ENCODE measurements at places on chromosomes 7 and 10.

- no peak for DNase-seq
Measured at GRCh38 chr10:59073456-59074053, 102.9 kb upstream of the PHYHIPL start.

GRCh38 chr7:55546814-55547213 is 25.5 kb downstream of the VOPP1 start:
- no peak for DNase-seq

DNA sequence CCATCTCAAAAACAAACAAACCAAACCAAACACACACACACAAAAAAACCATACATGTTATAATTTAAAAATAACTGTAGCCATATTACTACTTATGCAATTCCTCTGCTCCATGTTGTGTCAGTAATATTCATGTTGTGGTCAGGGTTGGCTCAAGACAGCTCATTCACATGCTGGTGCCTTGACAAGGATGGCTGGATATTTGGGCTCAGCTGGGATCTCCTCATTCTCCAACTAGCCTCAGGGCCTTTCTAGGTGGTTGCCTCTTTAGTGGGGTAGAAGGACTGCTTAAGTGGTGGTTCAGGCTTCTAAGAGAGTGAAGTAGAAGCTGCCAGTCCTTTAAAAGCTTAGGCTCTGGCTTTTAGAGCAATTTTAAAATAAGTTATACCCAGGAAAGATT is 189.3 kb downstream of the ADRA2A start:
- DNase-seq = no peak

GRCh38 chr7:34928052-34928451 is 109.2 kb downstream of the DPY19L1 start:
- DNase-seq = no peak

DNA sequence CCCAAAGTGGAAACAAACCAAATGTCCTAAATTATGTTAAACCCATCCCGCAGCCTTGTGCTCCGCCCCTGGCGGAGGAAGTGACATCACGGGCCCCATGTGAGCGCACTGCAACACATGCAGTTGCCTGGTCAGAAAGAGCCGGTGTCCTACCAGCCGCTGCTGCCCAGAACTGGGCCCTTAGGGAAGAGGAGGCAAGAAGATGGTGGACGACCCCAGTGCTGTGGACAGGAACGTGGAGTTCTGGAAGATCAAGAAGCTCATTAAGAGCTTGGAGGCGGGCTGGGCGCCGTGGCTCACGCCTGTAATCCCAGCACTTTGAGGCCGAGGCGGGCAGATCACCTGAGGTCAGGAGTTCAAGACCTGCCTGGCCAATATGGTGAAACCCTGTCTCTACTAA is 18.0 kb downstream of the RHEB start:
- no peak for DNase-seq

- DNase-seq = no peak
Measured at GRCh38 chr7:1639532-1640175, 30.4 kb upstream of the ELFN1 start.

GRCh38 chr7:22577470-22578001 is 77.5 kb upstream of the STEAP1B start:
- peak; percentile 97 for DNase-seq

DNA sequence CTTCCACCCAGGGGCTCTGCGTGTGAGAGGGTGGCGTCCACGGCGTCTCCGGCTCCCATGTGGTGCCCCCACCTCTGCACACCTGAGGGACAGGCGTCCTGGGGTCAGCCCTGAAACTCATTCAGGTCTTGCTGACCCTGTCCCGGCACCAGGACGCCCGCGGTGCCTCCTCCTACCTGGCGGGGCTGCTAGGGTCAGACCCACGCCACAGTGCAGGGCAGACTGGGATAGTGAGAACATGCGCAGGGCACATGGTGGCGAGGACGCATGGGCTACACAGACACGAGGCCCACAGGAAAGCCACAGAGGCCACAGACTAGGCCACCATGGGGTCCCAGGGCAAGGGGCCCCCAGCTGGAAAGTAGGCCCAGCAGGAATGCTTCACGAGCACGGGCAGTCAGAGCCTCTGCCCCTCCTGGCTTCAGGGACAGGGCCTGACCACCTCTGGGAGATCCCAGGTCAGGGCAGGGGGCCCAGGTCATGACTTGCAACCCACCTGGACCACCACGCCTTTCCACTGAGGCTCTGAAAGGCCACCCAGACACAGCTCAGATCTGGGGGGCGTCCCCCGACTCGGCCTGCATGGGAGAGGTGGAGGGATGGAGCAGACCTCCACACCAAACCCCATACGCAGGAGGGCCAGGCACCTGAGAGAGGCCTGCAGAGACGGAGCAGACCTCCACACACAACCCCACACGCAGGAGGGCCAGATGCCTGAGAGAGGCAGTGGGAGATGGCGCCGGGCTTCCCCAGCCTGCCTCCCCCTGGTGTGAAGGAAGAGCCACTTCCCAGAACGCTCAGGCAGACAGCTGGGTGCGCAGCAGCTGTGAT is 188.6 kb downstream of the ELFN1 start:
- no peak for DNase-seq

DNA sequence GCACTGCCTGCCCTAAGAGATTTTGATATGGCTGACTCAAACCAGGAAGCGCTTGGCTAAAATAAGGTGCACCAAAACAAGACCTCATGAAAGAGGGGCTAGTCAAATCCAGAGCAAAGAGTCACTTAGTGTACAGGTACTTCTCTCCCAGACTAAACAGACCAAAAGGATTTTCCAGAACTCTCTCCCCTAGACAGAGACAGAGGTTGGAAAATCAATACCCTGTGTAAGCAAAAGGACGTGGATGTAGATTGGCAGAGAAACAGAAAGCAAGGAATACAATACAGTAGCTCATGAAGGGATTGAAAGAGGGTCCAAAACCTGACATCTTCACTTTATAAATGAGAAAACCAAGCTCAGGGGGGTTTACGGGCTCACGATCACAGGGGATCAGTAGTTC is 83.0 kb upstream of the LRRTM3 start:
- DNase-seq = no peak

- DNase-seq = no peak
Measured at GRCh38 chr7:98157761-98158160, 51.1 kb downstream of the LMTK2 start.

- no peak for DNase-seq
Measured at GRCh38 chr7:55534262-55534915, 37.9 kb downstream of the VOPP1 start.

DNA sequence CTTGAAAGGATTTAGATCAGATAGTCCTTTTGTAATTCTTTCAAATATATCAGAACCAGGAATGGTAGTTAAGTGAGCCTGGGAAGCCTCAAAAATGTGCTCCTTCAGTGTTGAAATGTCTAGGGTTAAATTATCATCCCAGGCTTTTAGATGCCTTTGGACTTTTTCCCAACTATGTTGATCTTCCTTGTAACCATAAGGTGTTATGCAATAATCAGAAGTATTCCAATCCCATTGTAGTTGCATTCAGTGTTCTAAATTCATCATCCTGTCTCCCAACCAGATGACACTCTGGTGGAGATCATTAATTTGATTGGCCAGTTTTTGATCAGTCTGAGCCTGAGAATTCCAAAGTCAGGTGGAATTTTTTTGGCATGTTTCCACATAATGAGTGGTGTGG is 35.1 kb upstream of the AKR1C2 start:
- peak; percentile 21 for DNase-seq

GRCh38 chr10:4671451-4672145 is 154.4 kb upstream of the AKR1E2 start:
- no peak for DNase-seq
